ENCODE measurements at places on chromosomes 1 and 21.

- DNase-seq: peak; percentile 93
These were observed 64.1 kb downstream of the TMCO4 start for GRCh38 chr1:19735440-19736127.

DNA sequence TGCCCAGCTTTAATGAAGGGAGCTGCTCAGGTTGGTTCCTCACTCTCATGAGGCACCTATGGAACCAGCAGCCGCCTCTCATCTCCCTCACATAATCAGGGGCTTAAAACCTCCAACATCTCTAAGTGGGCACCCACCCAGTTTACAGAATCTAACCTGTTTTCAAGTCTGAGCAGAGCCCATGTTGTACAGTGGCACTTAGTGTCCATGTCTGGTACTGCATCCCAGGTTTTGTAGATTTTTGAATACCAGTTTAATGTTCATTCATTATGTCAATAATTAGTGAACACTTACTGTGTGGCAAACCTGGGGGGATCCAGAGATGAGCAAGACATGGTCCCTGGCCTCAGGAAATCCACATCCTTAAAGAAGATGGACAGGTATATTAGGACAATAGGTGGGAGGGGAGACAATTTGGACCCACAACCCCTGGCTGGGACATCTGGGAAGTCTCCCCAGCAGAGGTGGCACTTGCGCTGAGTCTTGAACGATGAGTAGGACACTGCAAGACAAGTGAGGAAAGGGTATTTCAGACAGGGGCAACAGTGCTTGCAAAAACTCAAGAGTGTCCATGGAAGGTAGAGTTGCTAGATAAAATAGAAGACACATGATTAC, 83.3 kb downstream of the LACTBL1 start:
- no peak for DNase-seq

GRCh38 chr1:153190373-153190772, 12.9 kb upstream of the LELP1 start:
- DNase-seq: no peak

DNA sequence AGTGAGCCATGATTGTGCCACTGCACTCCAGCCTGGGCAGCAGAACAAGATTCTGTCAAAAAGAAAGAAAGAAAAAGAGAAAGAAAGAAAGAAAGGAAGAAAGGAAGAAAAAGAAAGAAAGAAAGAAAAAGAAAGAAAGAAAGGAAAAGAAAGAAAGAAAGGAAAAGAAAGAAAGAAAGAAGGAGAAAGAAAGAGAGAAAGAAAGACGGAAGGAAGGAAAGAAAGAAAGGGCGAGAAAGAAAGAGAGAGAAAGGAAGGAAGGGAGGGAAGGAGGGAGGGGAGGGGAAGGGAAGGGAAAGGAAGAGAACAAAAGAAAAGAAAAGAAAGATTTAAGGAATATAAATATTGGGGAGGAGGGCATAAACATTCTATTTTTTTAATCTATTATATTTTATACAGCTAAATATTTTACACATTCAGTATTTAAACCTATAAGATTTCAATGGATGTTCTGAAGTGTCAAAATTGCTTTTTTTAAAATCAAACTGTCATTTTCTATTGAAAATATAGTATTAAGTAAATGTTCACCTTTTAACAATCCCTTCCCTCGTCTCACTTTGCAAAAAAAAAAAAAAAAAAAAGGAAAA, 6.8 kb upstream of the JAK1 start:
- no peak for DNase-seq

GRCh38 chr1:44688760-44689446, 14.4 kb downstream of the ARMH1 start:
- no peak for DNase-seq

DNA sequence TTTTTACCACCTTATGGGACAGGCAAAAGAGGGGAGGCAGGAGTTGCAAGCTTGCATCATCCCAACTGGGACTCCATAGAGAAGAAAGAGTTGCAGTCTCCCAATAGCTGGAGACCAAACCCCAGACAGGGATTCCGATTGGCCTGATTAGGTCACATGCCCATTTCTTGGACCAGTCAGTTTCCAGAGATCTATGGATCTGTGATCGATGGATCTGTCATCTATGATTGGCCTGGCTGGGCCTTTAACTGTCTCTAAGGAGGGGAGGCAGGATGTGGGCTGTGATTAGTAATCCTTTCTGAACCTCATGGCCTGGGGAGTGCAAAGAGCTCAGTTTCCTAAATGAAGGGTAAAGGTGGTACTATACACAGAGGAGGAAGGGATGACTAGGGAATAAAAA, 252.1 kb downstream of the MATN1 start:
- DNase-seq: no peak

- DNase-seq: no peak
These were observed 6.3 kb downstream of the TMEM200B start for GRCh38 chr1:29117381-29117780.

DNA sequence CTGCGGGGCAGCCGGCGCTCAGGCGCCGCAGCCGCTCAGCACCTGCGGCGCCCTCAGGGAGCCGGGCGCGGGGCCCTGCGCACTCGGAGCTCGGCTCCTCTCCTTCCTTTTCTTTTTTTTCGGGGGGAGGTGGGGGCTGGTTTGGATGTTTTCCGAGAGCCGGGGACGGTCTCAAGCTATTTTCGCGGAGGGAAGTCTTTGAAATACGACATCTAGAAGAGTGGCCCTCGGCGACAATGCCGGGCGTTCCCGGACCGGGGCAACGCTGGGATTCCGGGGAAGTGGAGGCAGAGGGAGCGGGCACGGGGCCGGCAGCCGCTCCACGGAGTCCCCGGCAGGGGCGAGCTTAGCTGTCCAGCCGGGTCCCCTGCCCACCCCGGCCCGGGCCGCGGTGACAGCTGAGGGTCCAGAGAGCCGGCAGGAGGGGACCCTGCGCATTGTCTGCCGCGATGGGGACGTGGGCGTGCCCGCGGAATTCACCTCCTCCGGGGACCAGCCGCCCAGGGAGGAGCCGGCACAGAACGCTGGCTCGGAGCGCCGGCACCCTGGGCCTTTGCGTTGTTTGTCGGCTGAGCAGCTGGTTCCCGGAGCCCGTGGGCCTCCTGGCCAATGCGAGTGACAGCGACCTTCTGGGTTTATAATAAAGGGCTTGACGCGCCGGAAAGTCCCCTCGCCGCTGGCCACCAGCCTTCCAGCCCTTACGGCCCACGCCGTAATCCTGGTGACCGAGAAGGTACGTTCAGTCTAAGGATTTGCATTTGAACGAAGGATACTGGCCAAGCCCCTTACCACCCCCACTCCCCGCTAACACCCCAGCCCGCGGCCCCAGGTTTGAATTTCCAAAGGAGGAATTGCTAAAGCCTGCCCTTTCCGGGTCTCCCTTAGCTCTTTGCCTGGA, 582 bp downstream of the SLC37A1 start:
- no peak for DNase-seq

- DNase-seq: no peak
These were observed 65.0 kb downstream of the WDR64 start for GRCh38 chr1:241716915-241717656.

DNA sequence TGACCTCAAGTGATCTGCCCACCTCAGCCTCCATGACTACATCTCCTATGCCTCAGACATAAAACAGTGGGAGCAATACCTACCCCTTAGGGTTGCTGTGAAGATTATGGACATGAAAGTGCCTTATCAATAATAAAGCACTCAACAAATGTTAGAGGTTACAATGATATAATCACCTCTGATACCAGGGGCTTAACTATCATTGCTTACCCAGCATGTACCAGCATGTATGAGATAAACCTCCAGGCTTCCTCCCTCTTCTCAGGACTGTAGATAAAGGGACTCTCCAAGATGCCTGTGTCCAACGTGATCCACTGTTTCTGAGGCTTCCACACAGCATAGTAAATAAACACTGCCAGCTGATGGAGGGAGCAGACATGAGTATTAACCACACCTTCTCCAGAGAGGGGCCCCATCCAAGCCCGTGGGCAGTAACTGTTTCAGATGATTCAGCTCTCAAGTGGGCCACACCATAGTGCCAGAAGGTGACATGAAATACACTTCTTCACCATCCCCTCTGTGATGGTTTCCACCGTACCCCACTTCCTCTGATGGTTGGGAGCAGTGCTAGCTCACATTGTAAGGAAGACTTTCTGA, 26.2 kb downstream of the RHBDL2 start:
- no peak for DNase-seq

DNA sequence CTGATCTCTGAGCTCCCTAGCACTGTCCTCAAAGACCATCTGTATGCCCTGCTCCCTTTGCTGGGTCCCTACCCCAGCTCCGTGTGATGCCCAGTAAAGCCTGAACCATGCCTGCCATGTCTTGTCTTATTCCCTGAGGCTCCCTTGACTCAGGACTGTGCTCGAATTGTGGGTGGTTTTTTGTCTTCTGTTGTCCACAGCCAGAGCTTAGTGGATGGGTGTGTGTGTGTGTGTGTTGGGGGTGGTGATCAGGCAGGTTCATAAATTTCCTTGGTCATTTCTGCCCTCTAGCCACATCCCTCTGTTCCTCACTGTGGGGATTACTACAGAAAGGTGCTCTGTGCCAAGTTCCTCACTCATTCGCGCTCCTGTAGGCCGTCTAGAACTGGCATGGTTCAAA, 5.7 kb downstream of the GSTM5 start:
- no peak for DNase-seq

DNA sequence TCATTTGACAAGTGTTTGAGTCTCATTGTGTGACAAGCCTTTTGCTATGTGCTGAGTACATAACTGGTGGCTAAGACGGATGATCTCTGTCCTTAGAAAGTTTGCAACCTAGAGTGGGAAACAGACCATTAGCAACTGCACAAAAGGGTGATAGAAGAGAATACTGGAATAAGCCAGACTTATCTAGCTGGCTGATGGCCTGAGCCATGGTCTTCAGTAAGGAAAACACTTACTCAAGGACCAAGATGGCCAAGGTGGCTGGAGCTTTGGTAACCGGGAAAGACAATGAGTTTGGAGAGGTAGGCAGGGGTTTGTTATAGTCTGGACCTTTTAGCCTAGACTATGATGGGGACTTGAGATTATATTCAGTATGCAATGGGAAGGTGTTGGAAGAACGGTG, 1.6 kb upstream of the TAF12 start:
- no peak for DNase-seq

DNA sequence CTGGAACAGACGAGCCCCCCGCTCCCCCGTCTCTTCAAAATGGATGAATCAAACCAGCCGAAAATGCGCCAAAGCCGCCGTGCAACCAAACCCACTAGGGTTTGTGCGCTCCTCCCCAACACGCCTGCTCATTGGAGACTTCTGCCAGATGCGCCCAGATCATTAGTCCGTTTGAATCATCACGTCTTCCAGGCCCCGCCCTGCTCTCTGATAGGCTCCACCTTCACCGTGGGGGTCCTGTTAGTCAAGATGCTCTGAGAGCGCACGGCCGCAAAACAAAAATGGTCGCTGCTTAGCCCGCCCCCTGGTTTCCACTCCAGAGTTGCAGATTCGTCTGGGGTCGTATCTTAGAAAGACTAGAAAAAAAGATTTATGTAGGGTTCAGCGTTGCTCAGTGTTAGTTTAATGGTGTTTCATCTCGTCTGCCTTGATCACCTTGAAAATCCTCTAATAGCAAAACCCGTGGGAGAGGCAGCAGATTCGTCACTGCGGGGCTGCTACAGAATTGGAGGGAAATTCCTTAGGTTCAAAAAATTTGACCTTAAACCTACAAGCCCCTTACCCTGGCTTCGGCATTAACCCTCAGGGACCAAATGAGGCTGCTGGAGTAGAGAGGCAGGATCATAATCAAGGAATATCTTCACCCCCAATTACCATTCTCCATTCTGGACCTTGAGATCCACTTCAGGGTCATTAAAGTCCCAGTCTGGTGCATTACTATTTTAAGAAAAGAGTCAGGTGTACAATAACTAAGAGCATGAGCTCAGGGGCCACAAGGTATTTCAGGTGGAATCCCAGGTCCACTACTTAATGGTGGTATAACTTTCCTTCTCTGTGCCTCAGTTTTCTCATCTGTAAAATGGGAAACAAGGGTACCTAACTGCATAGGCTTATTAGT, at the start of gene NUCKS1:
Gene NUCKS1, minus strand, starts transcription at position 45 of the 898 bp plus-strand sequence. CDS start 209 bp downstream, outside the sequence.
- peak; percentile 98 for DNase-seq

- no peak for DNase-seq
These were observed 9.3 kb downstream of the MPZ start for GRCh38 chr1:161300478-161300877.

DNA sequence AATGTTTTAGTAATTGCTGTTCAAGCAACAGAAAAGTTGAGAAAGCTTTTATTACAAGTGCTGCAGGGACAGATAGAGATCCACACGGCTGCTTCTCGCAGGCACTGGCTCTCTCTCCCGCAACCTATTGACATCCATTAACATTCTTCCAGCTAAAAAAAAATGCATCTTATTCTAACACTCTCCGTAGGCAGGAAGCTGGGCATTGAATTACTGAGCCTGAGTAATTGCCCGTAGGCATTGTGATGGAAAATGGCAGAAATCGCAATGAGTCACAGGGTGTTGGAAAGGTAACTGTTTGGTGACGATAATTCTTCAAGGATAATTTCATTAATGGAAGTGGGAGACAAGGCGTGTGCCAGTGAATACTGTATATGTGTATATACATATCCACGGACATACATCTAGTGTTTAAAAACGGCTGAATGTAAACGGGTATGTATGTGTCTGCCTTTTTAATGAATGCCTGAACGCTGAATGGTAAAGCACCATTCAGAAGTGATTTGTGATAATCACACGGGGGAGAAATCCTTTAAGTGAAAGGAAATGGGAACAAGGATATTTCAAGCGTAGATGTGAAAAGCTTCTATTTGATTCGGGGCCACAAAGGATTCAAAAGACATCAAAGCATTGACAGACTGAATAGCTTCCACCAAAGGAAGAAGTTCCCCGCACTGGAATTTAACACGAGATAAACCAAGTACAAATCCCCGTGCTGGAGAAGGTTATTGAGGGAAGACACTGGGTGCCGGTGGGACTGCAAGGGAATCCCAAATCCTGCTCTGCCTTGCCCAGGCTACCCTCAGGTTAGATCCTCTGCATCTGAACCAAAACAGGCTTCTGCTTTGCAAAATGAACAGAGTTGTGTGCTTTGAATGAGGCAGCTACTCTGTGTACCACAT, 567.2 kb downstream of the NPHP4 start:
- DNase-seq: no peak

- DNase-seq: no peak
These were observed 22.8 kb downstream of the GABPA start for GRCh38 chr21:25757531-25757930.

DNA sequence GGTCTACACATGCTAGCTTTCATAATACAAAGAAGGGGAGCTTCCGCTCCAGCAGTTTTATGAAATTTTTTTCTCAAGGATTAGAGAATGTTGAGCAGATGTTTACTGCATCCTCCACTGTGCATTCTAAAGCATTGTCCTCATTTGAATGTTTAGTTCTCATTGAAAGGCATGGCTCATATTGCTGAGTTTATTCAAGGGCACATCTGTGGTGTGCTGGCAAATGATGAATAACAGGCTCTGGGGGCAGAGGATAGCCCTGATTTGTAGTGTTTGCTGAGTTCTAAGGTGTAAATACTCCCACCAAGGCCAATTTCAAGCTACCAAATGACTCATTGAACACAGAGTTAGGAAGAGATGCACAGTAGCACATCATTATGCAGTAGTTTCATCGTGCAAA, 303.2 kb upstream of the FAM78B start:
- no peak for DNase-seq

All from AG04449 (cell line).